ENCODE measurements at places on chromosomes 7 and 10.

DNA sequence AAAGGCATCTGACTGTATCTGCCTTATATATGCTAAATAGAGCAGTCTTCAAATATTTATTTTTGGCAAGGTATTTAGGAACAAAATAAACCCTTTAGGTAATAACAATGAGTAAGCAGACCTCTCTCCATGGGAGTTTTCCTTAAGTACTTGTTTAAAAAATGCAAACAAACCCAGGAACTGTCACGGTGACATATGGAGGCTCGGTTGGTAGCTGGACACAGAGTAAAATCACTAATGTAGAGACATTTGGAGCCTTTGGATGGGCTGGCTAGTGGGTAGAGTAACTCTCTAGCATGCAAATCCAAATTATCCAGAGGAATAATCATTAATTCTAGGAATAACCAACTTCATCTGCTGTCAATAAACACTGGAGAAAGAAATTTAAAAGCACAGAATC is 71.6 kb upstream of the LAMB4 start:
- no peak for DNase-seq
- H3K27me3 ChIP-seq: no peaks in the 10 kb centered on the region
- H3K36me3 ChIP-seq: no peaks in the 10 kb centered on the region
- no peaks in the 10 kb centered on the region for H3K4me1 ChIP-seq
- no peak overlapping the region for H3K4me3 ChIP-seq

DNA sequence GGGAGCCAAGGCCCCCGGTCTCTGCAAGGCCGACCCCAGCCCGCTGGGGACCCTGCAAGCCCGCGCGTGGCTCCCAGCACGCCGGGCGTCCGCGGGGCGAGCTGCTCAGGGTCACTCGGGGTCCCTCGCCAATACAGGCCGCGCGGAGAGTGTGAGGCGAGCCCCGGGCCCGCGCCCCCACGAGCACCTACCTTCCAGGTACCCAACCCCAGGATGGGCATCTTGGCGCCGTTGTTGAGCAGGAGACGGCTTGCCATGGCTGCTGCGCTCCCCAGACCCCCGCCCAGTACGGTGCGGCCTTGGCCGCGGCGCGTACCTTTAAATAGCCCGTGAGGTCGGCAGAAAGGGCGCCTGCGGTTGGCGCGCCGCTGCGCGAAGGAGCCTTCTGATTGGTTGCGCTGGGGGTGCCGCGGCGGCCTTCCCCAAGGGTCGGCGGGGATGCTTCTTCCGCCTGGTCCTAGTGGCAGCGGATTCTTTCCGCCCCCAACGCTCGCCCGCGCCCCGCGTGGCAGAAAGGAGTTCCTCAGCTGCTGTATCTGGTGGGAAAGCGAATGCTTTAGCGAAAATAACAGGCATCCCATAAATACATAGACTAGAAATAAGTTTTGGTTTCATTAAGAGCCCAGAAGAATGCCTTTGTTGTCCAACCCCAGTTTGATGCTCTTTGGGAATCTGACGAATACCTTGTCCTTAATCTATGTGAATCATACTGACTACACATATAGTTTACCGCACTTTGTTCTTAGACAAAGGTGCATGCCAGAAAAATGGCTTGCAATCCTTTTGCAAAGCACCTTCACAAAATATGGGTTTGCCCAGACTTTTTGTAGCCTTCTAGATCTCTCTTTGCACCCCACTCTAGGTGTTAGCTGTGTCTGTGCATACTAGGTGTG is at the start of gene AKR1B1:
Gene AKR1B1 (minus strand): TSS at position 295 of the 893 bp plus-strand sequence. CDS start 38 bp downstream, at position 257.
- H3K27ac ChIP-seq: peak within 1 kb of the TSS; percentile 91
- H3K4me1 ChIP-seq: peaks cover 18% of the 10 kb centered on the region
- H3K27me3 ChIP-seq: no peaks in the 10 kb centered on the region
- H3K4me3 ChIP-seq: peak within 1 kb of the TSS; percentile 69
- peak; percentile 66 for DNase-seq

GRCh38 chr7:45601816-45602540 is 27.8 kb downstream of the ADCY1 start:
- no peak overlapping the region for H3K27ac ChIP-seq
- no peaks in the 10 kb centered on the region for H3K4me1 ChIP-seq
- no peak for DNase-seq

GRCh38 chr7:21773326-21773725 is 172.4 kb downstream of the CDCA7L start:
- no peaks in the 10 kb centered on the region for H3K36me3 ChIP-seq
- no peaks in the 10 kb centered on the region for H3K4me1 ChIP-seq
- H3K27me3 ChIP-seq: no peaks in the 10 kb centered on the region
- no peak overlapping the region for H3K27ac ChIP-seq

DNA sequence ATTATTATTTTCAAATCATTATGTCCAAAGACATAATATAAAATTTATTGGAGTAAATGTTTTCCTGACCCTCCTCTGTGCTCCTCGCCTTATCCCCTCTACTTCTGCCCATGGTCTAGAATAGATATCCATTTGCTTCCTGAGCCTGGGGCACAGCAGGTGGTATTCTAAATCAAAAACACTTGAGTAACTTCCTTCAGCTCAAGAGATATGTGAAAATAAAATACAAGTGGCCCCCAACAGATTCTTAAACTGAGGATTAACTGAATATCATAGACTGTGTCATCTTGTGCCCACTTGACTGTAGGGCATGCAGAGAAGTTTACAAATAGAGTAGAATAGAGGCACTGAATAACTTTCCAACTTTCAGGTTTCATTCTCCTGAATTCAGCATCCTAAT is 59.1 kb downstream of the HGF start:
- H3K27me3 ChIP-seq: no peaks in the 10 kb centered on the region
- H3K36me3 ChIP-seq: no peaks in the 10 kb centered on the region
- H3K4me3 ChIP-seq: no peak overlapping the region

DNA sequence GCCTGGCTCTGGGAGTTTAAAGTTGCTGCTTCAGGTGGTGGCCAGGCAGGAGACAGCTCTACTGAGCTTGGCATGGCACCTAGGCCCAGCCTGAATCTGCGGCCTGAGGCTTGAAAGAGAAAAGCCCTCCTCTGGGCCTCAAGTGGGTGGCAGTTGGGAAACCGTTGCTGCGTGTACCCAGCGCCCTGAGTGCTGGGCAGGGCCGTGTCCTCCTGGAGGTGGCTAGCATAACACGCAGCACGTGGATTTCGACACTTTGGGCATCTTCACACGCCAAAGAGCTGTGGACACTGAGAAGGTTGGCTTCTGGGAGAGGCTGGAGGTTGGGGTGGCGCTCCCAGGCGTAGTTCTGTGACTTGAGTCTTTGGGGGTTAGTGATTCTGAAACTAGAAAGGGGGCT is 2.5 kb downstream of the ZNF316 start:
- H3K4me3 ChIP-seq: no peak overlapping the region
- H3K4me1 ChIP-seq: peaks cover 34% of the 10 kb centered on the region
- no peak overlapping the region for H3K27ac ChIP-seq
- no peaks in the 10 kb centered on the region for H3K27me3 ChIP-seq
- DNase-seq: no peak
- peaks cover 59% of the 10 kb centered on the region for H3K36me3 ChIP-seq

- H3K36me3 ChIP-seq: no peaks in the 10 kb centered on the region
- no peak for DNase-seq
- no peak overlapping the region for H3K4me3 ChIP-seq
- peak overlapping the region; percentile 27 for H3K27ac ChIP-seq
- H3K27me3 ChIP-seq: no peaks in the 10 kb centered on the region
- H3K4me1 ChIP-seq: peaks cover 71% of the 10 kb centered on the region
These were observed 135.9 kb downstream of the KIAA1217 start for GRCh38 chr10:24344695-24345463.

DNA sequence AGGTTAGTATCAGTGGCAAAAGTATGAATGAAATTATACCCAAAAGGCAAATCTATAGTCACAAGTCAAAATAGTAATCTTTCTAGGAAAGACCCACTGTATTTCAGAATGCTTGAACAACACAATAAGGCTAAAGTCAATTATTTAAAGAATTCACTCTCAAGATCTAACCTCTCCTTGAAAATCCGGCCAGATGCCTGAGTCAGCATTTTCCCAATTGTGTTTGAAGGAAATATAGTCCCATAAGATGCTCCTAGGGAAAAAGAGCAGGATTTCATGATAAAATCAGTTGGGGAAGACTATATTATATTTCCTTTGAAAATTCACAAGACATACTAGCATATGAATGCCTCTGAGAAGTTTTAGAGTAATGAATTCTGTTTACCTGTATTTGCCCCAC is 1075.0 kb downstream of the GRM8 start:
- H3K4me1 ChIP-seq: no peaks in the 10 kb centered on the region
- no peak for DNase-seq
- no peak overlapping the region for H3K4me3 ChIP-seq
- no peaks in the 10 kb centered on the region for H3K36me3 ChIP-seq
- H3K27me3 ChIP-seq: no peaks in the 10 kb centered on the region
- no peak overlapping the region for H3K27ac ChIP-seq

GRCh38 chr7:133484086-133484485 is 231.2 kb downstream of the EXOC4 start:
- H3K4me3 ChIP-seq: no peak overlapping the region
- DNase-seq: no peak
- no peaks in the 10 kb centered on the region for H3K36me3 ChIP-seq
- no peak overlapping the region for H3K27ac ChIP-seq
- H3K27me3 ChIP-seq: no peaks in the 10 kb centered on the region
- no peaks in the 10 kb centered on the region for H3K4me1 ChIP-seq

- no peak overlapping the region for H3K4me3 ChIP-seq
- H3K27ac ChIP-seq: no peak overlapping the region
- H3K36me3 ChIP-seq: no peaks in the 10 kb centered on the region
- no peaks in the 10 kb centered on the region for H3K4me1 ChIP-seq
- no peak for DNase-seq
These were observed 348.5 kb downstream of the GRID1 start for GRCh38 chr10:86017841-86018734.

DNA sequence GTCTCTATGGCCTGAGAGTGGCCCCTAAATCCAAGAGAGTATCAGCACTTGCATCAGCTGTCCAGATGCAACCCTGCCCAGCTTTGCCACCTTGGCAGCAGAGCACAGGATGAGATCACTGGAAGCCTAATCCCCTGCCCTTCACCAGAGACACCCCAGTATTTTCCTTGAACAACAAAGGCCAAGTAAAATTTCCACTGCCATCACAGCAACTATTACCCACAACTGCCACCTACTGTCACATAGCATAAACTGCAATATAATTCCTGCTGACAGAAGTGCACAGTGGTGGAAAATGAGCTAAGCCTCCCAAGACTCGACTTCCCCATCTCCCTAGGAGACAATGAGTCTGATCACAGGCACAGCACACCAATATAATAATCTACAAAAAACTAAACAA is 462.8 kb upstream of the ZWINT start:
- DNase-seq: no peak
- no peaks in the 10 kb centered on the region for H3K36me3 ChIP-seq
- H3K4me3 ChIP-seq: no peak overlapping the region
- H3K27ac ChIP-seq: no peak overlapping the region
- no peaks in the 10 kb centered on the region for H3K27me3 ChIP-seq

DNA sequence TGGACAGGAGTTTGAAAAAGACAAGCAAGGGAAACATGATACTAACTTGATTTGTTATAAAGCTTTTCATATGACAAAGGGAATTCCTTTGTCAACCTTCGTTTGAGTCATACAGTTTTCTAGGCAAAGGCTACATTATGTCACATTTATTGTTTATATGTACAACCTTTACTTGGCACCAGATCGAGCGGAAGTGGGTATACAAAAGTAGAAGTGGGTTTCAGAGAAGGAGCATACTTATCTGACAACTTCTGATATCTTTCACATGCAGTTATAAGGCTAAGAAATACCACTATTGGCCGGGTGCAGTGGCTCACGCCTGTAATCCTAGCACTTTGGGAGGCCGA is 11.0 kb downstream of the STMP1 start:
- H3K4me1 ChIP-seq: peaks cover 20% of the 10 kb centered on the region
- H3K27ac ChIP-seq: no peak overlapping the region
- H3K36me3 ChIP-seq: no peaks in the 10 kb centered on the region
- no peaks in the 10 kb centered on the region for H3K27me3 ChIP-seq
- DNase-seq: no peak

- H3K36me3 ChIP-seq: peaks cover 9% of the 10 kb centered on the region
- no peak for DNase-seq
- H3K27ac ChIP-seq: peak within 1 kb of the TSS; percentile 76
- H3K27me3 ChIP-seq: no peaks in the 10 kb centered on the region
These were observed at the start of gene NYAP1 for GRCh38 chr7:100483722-100484672. Gene NYAP1, plus strand, starts transcription at chr7:100483927. Its CDS starts 1,385 bp downstream, at chr7:100485312.

GRCh38 chr10:36332926-36333325 is 690.8 kb upstream of the FZD8 start:
- H3K36me3 ChIP-seq: no peaks in the 10 kb centered on the region
- H3K27ac ChIP-seq: no peak overlapping the region
- H3K4me3 ChIP-seq: no peak overlapping the region
- H3K4me1 ChIP-seq: no peaks in the 10 kb centered on the region
- no peak for DNase-seq

DNA sequence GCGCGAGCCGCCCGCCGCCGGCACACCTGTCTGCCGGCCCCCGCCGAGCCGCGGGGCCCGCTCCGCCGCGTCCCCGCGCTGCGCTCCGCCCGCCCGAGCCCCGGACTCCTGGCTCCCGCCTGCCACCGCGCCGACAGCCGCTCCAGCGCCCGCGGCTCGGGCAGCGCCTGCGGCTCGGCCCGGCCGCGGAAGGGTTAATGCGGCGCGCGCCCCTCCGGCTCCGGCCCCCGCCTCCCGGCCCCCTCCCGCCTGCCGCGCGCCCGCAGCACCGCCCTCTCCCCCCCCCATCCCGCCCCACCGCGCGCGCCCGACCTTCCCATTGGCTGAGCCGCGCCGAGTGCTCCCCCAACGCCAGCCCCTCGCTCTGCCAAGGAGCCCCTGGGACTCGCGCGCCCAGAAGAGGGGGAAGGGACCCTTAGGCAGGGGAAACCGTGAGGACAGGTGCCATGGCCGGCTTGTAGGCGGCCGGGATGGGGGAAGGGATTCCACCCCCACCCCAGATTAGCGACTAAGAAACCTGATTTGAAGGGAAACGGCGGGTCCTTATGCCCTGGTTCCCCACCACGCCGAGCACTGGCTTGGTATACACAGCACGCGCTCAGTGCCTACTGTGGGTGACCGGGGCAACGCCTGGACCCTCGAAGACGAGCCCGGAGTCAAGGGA is at the start of gene KCNH2:
Gene KCNH2 (minus strand): TSS at position 196 of the 664 bp plus-strand sequence. CDS start 408 bp downstream, outside the sequence.
- H3K4me3 ChIP-seq: peak within 1 kb of the TSS; percentile 33
- DNase-seq: no peak
- H3K4me1 ChIP-seq: peaks cover 15% of the 10 kb centered on the region
- peaks cover 7% of the 10 kb centered on the region for H3K27me3 ChIP-seq
- H3K36me3 ChIP-seq: no peaks in the 10 kb centered on the region
- H3K27ac ChIP-seq: peak within 1 kb of the TSS; percentile 82

- no peaks in the 10 kb centered on the region for H3K36me3 ChIP-seq
- DNase-seq: no peak
- no peak overlapping the region for H3K4me3 ChIP-seq
- H3K27ac ChIP-seq: no peak overlapping the region
- H3K4me1 ChIP-seq: no peaks in the 10 kb centered on the region
- no peaks in the 10 kb centered on the region for H3K27me3 ChIP-seq
These were observed 98.3 kb upstream of the CABCOCO1 start for GRCh38 chr10:61564444-61564843.

Measured in esophagus squamous epithelium (tissue), 5 donors.